Esophagus squamous epithelium (tissue), 5 donors: ENCODE measurements at places on chromosomes 6 and 20.
A peak's percentile ranks its signal among the peaks of the same experiment; 100 is the strongest.

- DNase-seq = no peak
Observed at GRCh38 chr20:8019998-8020247, 362 bp upstream of the TMX4 start.

GRCh38 chr20:42492290-42492689, 697.4 kb downstream of the PTPRT start:
- no peak for DNase-seq

DNA sequence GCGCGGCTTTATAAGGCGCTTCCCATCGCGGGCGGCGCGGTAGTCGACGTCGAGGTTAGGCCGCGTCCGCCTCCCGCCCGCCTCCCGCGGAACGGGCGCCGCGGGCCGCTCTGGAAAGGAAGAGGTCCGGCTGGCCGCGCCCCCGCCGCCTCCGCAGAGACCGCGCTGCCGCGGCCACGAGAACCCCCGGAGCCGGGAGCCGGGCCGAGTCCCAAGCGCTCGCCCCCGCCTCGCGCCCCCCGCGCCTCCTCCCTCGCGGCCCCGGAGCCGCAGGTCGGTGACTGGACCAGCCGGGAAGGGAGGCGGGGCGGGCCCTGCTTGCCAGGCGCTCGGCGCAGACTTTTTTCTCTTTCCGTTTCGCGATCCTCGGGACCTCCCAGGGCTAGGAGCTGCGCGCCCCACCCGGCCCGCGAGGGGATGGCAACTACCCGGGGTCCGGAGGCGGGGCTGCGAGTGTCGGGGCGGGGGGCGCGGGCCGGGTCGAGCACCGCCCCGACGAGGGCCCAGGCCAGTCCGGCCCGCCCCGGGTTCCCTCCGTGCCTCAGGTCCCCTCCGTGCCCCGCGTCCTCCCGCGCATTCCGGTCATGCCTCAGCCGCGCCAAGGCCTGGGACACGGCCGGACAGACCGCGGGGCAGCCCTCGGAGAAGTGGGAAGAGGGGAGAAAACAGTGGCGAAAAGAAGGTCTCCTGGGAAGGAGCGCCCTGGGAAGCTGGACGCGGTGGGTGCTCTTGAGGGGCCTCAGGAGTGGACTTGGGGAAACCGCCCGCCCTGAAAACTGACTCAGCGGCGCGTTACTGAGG, 417 bp upstream of the PXDC1 start:
- DNase-seq = peak; percentile 41

- no peak for DNase-seq
Observed at GRCh38 chr6:106413016-106413415, 52.5 kb downstream of the CRYBG1 start.

GRCh38 chr6:79184086-79184485, 50.4 kb downstream of the HMGN3 start:
- no peak for DNase-seq

DNA sequence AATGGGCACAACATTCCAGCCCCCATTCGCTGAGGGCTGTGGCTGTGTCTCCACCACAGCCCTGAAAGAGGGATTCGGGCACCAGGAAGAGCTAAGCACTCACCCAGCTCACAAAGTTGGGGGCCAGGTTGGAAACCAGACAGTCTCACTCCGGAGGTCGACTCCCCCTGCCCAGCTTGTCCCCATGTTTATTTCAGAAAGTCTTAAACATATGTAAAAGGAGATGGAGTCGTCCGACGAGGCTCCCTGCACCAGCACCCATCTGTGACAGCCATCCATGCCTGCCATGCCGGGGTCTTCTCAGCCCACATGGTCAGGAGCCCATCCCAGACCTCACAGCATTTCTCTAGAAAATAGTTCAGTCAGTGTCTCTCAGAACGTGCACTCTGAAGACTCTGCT, 63.6 kb upstream of the STX16 start:
- no peak for DNase-seq

- DNase-seq = no peak
Observed at GRCh38 chr20:55667955-55668354, 337.4 kb downstream of the CBLN4 start.

DNA sequence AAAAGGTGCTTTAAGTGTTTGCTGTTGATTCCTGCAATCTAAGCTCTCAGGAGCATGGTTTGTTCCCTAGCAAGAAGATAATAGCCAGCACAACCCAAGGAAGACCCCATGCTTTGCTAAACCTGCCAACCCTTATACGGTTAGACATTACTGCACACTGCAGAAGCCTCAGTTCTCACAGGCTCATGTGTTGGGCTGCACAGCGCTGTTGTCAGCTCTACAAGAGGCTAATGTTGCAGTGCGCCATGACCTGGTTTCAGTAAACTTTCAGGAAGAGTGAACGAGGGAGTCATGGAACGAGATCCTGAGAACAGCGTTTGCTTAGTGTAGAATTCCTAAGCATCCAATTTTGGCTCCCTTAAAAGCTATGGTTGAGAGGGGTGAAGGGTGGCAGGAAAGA, 218.5 kb downstream of the ARHGAP18 start:
- no peak for DNase-seq

DNA sequence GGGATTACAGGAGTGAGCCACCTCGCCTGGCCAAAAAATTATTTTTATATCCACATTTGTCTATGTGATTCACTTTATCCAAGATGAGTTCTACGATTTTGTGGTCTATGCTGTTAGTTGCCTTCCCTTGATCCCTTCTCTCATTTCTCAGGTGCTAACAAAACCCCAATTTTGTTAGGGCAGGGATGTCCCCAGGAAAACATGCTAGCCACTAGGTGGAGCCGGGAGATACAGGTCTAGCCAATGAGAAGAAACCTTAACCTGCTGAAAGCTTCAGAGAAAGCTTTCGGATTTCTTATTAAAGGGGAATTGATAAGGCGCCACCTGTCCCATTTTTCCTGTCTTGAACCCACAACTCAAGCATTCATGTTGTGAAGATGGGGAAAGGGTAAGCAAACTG, 167.4 kb upstream of the OLIG3 start:
- no peak for DNase-seq

GRCh38 chr20:62832212-62832922, 15.5 kb downstream of the COL9A3 start:
- DNase-seq = no peak
